RWPE1 (cell line): ENCODE measurements at places on chromosomes 1 and 21.

DNA sequence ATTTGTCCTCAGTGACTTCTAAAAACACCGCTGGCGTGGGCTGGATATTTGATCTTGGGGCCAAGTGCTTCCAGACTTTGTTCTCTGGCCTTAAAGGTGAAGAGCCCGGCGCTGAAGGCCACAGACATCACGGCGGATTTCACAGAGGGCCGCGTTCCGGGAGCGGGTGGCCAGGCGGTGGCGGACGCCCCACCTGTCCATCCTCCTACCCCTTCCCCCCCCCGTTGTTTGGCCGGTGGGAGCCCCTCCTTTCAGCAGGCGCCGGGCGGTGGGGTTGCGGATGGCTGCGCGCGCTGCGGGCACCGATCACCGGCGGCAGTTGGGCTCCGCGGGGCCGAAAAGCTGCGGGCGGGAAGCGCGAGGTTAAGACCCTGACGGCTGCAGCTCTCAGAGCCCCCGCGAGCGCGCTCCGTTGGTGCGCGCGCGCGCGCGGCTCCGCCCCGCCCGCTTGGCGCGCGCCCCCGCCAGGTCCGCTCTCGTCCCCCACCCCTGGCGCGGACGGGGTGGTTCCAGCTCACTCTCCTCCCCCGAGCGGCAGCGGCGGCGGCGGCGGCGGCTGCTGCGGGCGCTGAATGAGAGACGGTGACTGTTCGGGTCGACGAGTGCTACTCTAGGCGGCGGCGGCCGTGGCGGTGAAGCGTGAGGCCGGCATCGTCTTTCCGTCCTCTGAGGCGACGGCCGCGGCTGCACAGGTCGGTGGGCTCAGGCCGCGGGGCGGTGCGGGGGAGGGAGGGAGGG is at the start of gene RALGPS2:
RALGPS2 (plus strand) TSS at position 517 of the 738 bp plus-strand sequence. CDS start 51,521 bp downstream, outside the sequence.
- DNase-seq = peak; percentile 64

DNA sequence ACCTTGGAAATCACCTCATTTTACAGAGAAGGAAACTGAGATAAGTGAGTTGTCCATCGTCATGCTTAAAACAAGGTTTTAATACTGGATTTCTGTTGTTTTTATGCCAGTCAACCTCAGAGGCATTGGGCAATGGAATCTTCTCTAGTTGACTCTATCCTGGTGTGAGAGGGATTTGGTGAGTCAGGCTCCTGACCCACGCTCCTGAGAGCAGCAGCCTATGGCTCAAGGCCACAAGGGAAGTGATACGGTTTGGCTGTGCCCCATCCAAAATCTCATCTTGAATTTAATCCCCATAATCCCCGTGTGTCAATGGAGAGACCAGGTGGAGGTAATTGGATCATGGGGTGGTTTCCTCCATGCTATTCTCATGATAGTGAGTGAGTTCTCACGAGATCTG is 90.1 kb downstream of the TLR5 start:
- DNase-seq = no peak

GRCh38 chr1:18651713-18652112 is 21.1 kb downstream of the PAX7 start:
- DNase-seq = no peak

DNA sequence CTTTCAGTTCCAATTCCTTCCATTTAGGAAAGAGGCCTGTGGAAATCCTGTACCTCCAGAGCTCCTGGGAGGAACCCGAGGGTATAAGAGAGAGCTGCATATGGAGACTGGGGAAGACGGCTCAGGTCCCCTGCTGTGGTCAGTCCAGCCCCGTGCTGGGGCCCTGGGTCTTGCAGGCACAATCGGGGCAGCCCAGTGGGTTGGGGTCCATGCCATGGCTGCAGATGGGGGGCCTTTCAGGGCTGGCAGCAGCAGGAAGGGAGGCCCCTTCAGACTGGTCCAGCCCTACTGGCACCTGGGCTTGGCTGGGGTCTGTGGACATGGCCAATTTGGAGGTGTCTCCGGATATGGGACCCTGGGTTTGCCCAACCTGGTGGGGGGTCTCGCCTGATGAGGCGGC is 18.2 kb downstream of the HTR6 start:
- DNase-seq = no peak

GRCh38 chr1:9320520-9321479 is 28.1 kb downstream of the SPSB1 start:
- no peak for DNase-seq

GRCh38 chr1:30782361-30783255 is 25.0 kb upstream of the LAPTM5 start:
- DNase-seq = peak; percentile 81

DNA sequence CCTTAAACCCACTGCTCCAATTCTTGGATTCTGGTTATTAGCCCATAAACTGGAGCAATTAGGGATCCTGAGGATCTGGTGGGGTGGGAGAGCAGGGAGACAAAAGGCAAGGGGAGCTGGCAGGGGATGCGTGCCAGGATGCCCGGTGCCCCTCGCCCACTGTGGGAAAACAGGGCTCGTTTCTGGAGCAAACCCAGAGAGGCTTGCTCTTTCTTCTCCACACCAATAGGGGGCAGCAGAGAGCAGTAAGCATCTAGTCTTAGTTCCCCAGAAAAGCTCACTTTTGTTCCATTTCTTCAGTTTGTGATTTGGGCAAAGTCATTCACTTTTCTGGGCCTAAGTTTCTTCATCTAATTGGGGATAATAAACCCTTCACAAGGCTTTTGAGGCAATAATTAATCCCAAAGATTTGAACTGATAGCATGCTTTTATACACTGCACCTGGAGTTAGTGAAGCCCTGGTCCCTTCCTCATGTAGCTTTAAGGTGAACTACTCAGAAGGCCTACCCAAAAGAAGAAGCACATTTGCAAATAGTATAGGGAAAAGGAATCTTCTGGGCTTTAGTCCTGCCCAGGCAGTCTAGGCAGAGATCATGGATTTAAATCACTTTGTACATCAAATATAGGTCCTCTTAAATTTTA is 160.6 kb upstream of the USP24 start:
- peak; percentile 34 for DNase-seq

DNA sequence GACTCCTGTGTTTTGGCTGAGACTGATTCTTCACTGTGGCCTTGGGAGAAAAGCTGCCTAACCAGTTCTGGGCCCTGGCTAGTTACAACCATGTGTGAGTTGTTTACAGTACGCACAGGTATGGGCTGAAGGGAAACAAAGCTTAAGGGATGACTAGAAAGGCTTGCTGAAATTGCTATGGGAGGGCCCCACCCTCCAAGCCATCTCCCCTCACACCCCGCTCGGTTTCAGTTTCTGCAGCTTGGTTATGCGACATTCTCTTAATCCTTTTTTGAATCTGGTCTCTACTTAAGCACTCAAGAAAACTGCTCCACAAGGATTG is 43.1 kb downstream of the PBX1 start:
- peak; percentile 74 for DNase-seq

GRCh38 chr1:179251675-179252074 is 22.2 kb upstream of the ABL2 start:
- DNase-seq = peak; percentile 27

DNA sequence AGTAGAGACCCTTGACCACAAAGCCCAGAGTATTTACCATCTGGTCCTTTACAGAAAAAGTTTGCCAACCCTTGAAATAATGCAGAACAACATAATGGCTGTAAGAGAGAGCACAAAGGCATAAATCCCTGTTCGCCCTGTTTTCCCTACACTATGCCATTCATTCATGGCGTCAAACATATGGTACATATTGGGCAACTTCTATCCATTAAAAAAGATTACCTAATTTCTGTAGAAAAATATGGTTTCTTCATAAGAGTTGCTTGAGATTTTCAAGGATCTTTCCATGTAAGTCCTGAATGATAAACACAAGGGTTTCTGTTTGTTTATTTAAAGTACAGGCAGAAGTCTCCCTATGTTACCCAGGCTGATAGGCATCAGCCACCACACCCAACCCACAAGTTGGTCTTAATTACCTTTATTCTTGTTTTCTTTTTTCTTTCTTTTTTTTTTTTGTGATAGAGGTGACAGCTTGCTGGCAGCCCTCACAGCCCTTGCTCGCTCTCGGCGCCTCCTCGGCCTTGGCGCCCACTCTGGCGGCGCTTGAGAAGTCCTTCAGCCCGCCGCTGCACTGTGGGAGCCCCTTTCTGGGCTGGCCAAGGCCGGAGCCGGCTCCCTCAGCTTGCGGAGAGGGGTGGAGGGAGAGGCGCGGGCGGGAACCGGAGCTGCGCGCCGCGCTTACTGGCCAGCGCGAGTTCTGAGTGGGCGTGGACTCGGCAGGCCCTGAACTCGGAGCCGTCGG is 68.3 kb upstream of the NR5A2 start:
- no peak for DNase-seq

- DNase-seq = no peak
Measured at GRCh38 chr1:222335586-222335985, 212.3 kb downstream of the HHIPL2 start.

- no peak for DNase-seq
Measured at GRCh38 chr1:66445492-66446181, 88.3 kb upstream of the SGIP1 start.

- no peak for DNase-seq
Measured at GRCh38 chr1:97247196-97247595, 525.6 kb downstream of the PTBP2 start.

DNA sequence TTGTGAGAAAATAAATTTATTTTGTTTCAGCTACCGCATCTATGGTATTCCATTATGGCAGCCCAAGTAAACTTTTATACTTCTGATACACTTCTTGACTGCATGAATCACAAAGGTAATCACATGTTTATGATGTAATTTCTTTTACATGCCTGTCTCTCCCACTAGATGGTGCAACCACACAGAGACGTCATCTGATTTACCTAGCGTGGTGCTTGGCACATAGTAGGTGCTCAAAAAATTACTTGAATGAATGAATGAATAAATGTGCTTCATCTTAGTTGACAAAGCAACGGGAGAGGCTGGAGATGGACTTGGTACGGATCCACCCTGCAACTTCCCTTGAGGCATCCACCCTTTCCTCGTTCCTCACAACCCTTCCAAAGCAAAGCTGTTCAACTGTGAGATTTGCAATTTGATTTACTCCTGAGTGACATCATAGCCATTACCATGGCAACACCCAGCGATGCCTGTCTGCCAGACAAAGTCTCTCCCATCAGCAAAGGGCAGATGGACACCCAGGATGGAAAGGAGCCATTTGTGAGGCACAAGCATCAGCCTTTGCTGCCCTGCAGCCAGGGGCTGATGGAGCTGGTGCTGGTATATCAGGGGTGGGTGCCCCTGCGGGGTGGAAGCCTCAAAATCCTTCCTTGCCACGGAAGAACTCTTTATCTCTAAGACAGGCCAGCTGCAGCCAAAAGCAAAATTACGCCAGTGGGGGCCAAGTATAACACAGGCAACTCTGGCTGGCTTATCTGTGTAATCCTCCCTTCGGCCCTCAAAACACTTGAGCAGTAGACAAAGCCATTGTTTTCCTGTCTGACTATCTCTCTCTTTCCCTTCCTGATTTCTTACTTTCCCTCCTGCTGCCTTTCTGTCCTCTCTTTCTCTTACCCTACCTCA is 18.9 kb upstream of the VWA5B1 start:
- peak; percentile 21 for DNase-seq

- DNase-seq = peak; percentile 73
Measured at GRCh38 chr1:115807723-115808122, 33.2 kb downstream of the NHLH2 start.

- DNase-seq = no peak
Measured at GRCh38 chr1:3789421-3790300, 6.6 kb downstream of the LRRC47 start.

DNA sequence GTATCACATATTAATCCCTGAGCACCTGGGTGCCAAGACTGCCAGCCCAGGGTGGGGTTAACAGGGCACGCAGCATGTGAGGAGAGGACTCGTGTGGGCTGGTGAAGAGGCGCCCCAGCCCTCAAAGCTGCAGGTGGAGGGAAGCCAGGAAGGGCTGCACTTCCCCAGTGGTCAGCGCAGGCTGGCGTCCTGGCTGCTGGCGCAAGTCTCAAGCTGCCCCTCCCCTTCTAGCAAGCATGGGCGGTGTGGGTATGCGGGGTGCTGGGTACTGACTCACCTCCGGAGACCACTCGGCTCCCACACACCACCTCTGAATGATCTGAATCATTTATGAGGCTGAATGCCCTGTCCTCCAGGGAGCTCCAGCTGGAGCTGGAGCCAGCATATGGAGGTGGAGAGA is 44.0 kb downstream of the EIF2D start:
- DNase-seq = no peak

DNA sequence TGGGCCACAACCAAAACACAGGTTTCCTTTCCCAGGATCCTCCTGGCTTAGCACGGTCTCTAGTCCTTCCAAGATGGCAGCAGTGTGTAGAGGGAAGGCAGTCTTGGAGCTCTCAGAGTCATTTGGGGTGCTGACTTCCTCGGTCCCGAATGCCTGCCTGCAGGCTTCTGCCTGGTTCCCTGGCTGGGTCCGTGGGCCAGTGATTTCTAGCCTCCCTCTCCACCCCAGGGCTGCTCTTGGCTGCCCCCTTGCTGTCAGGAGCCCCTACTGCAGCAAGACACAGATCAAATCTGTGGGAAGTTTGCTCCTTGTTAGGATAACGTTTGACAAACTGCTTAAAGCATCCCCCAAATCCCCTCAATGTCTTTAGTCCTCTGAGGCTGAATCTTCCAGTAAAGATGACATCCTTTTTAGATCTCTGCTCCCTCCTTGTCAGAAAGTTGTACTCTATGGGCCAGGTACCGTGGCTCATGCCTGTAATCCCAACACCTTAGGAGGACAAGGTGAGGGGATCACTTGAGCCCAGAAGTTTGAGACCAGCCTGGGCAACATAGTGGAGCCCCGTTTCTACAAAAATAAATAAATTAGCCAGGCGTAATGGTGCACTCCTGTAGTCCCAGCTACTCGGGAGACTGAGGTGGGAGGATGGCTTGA is 272.5 kb downstream of the RRAGC start:
- no peak for DNase-seq

- DNase-seq = no peak
Measured at GRCh38 chr1:77557053-77557452, 125.4 kb downstream of the ZZZ3 start.

GRCh38 chr1:24426744-24427544 is 11.3 kb downstream of the NIPAL3 start:
- DNase-seq = no peak

DNA sequence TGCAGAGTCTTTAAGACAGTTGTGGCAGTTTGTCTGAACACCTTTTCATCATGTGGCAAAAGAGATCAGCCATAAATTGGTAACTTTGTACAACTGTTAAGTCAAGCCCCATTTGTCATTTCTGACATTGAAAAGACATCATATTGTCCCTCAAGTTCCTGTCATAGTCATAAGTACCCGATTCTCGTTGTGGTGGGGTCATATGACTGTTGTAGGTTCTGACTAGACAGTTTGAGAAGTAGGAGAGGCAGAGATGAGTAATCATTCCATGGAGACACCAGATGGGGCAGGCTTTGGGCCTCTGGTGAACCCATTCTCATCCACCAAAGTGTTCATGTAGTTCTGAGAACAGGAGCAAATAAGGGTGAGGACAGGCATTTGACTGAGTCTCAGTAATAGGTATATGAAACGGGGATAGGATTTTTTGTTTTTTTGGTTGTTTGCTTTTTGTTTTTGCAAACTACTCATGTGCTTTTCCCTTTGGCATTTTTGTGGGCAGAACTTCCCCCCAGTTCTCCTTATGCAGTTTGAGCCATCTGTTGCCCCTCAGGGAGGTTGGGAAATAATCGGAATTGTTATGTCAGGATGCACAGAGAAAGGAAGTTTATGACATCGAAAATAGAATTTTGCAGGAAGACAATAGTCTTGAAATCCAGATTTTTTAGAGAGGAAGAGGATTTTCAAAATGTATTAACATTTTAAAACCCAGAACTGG is 86.9 kb upstream of the KCNE2 start:
- no peak for DNase-seq

GRCh38 chr1:218823291-218823900 is 350.3 kb upstream of the LYPLAL1 start:
- DNase-seq = no peak

- DNase-seq = no peak
Measured at GRCh38 chr1:243543501-243543900, 287.7 kb downstream of the SDCCAG8 start.
